ENCODE measurements at places on chromosomes 2 and 18. TPM values are rescaled to one million over a fixed set of nuclear protein-coding genes. Genes with fewer than 3 reads are reported as not detected.

SLC5A7 gene
- not detected for total RNA-seq

TMEM169 gene
- total RNA-seq, result 0.40 TPM

DNA sequence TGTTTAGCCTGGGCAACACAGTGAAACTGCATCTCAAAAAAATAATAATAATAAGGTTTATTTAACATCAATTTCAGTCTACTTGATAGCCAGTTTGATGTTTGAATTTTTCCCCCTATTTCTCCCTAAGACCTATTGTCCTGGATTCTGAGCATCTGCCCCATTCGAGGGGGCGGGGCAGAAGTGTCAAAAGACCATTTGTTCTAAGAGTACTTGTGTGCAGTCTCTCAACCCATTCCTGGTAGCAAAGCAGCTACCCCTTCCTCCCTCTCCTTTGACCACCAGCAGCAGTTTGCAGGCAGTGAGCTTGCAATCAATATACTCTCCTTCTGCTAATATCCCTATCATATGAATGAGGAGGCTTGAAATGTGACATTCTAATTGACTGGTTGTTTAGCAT is 71.9 kb downstream of the VWC2L start:
- DNase-seq, result no peak

TUBA3D gene
- total RNA-seq, result not detected

FBLN7 gene
- total RNA-seq, result 2.2 TPM

Data from lung microvascular endothelial cell (primary cell).